ENCODE measurements at places on chromosomes 1 and 21.

DNA sequence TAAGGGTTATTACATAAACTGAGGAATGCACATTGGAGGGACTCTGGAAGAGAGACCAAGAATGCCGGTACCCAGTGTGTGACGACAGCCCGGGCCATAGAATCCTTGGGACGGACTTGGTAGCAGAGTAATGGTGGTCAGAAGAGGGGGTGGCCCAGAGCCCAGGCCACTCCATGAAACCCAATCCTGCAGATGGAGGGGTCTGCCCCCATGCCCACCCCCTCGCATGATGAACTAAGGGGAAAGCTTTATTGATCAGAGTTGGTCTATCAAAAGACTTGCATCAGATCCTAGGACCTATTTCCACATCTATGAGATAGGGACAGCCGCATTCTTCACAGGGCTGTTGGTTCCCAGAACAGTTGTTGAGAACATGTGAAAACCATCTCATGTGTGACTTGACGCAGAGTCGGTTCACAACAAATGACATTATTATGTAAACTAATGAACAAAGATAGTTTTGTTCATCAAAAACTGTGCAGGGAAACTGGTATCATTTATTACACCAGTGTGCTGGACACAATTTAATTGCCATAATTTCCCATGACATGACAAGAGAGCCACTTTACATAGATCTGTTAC, 21.5 kb upstream of the SDC3 start:
- no peak for DNase-seq

- DNase-seq: no peak
Measured at GRCh38 chr1:162025541-162025940, 1.9 kb upstream of the OLFML2B start.

GRCh38 chr1:167297222-167298214, 76.8 kb downstream of the POU2F1 start:
- DNase-seq: no peak

DNA sequence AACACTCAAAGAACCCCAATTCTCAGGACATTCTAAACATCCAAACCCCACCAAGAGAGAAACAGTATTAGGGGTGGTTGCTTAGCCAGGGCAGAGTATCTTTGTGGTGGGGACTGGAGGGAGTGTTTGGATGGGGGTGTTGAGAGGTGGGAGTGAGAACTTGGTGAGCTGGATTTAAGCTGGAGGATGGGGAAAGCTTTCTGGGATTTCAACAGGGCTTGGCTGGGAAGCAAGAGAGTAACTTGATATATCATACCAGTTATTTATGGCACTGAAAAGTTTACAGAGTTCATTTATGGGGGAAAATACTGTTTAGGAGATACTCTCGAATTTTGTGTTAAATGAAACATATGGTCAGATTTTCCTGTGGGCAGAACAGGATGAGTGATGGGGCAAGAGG, 6.8 kb upstream of the CNIH3 start:
- no peak for DNase-seq

GRCh38 chr21:32966120-32966519, 59.6 kb upstream of the OLIG2 start:
- no peak for DNase-seq

DNA sequence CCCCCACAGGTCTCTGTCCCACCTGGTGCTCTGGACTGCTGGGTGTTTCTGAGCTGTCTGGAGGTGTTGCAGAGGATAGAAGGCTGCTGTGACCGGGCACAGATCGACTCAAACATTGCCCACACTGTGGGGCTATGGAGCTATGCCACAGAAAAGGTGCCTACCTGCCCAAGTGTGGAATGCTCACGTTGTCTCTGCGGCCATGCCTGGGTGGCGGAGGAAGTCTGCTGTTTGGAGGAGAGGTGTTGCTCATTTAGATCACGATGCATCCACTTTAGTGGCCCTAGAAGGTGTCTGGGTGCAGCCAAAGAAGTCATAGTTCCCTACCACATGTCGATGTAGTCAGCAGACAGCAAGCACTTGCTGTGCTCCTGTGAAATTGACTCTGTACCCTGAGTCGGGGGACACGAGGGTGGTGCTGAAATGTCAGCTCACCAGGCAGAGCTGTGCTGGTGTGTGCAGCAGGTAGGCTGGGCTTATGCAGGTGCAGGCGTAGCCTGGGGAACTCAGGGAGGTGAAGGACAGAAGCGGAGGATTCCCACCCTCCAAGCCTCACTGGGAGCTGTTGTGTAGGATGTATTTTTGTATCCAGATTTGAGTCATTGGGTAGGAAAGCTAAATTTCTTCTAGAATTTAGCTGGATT, 32.8 kb upstream of the PWP2 start:
- DNase-seq: no peak

GRCh38 chr1:38852780-38853179, 6.8 kb downstream of the RRAGC start:
- DNase-seq: no peak

DNA sequence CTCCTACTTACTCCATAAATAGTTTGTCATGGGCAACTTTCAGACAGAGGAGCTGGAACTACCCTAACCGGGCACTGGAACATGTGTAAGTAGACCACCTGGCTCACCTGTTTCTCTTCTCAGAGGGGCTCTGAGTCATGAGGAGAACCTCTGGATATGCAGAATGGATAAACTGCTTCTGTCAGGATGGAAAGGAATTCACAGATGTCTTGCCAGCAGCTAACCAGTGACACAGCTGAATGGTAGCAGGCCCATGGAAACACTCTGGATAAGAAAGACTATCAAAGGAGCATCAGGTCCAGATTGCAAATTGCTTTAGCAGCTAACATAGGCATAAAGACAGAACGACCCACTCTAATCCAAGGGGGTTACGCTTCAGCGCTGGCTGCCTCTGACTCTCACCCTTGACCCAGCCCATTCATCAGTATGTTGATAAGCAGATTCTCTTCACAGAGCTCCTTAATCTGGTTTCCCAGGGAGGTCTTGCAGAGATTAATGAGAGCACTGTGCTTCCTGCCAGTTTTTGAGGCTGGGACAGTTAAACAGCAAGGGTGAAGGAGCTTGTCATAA, 54.2 kb downstream of the HIVEP3 start:
- DNase-seq: no peak

DNA sequence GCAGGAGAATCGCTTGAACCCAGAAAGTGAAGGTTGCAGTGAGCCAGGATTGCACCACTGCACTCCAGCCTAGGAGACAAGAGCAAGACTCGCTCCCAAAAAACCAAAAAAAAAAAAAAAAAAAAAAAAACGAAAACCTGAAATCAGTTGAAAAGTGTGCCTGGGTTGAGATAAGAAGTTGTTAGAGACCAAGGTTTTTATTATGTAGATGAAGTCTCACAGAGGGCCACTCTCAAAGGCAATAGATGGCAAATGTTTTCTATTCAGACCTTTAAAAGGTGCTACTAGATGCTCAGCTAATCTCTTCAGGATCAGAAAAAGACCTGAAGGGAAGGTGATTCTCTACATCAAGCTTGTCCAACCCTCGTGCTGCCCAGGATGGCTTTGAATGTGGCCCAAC, 17.6 kb downstream of the CAPN2 start:
- no peak for DNase-seq

DNA sequence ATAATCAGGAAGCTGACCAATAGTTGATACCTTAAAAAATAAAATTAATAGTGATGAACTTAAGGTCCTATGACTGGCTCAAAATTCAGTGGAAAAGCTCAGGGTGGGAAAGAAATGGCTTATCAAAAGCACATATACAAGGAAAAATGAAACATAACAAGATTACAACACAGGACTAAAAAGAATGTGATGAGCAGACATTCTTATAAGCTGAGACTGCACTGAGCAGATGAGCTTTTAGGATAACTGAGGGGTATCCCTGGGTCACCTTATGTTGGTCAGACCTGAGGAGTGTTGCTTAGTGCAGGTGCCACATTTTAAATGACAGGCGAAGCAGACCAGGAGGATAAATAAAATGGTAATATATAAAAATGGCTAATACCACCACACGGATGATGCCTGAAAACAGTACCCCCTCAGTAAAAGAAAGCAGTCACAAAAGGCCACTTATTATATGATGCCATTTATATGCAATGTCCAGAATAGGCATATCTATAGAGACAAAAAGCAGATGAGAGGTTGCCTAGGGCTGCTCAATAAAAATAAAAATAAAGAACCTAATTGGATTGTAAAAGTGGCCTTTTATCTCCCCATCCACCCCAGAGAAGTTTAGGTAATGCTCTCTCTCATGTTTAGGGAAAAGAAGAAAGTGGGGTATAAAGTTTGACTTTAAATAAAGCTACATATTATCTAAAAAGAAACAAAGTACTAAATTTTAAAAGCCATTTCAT, 163.9 kb downstream of the SLC45A1 start:
- no peak for DNase-seq

DNA sequence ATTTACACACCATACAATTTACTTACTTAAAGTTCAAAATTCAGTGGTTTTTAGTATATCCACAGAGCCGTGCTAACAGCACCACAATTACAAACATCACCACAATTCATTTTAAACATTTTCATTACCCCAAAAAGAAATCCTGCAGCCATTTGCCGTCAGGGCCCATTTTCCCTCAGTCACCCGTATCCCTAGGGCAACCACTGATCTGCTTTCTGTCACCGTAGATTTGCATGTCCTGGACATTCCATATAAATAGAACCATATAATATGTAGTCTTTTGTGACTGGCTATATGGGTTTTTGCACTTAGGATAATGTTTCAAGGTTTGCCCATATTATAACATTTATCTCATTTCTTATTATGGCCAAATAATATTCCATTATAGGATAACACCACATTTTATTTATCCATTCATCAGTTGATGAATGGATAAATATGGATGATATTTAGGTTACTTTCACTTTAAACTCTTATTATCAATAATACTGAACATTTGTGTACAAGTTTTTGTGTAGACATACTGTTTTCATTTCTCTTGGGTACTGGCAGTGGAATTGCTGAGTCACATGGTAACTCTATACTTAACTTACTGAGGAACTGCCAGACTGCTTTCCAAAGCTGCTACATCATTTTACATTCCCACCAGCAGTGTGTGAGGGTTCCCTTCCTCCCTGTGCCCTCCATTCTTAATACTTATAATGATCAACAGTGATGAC, 68.9 kb downstream of the ST3GAL3 start:
- no peak for DNase-seq

DNA sequence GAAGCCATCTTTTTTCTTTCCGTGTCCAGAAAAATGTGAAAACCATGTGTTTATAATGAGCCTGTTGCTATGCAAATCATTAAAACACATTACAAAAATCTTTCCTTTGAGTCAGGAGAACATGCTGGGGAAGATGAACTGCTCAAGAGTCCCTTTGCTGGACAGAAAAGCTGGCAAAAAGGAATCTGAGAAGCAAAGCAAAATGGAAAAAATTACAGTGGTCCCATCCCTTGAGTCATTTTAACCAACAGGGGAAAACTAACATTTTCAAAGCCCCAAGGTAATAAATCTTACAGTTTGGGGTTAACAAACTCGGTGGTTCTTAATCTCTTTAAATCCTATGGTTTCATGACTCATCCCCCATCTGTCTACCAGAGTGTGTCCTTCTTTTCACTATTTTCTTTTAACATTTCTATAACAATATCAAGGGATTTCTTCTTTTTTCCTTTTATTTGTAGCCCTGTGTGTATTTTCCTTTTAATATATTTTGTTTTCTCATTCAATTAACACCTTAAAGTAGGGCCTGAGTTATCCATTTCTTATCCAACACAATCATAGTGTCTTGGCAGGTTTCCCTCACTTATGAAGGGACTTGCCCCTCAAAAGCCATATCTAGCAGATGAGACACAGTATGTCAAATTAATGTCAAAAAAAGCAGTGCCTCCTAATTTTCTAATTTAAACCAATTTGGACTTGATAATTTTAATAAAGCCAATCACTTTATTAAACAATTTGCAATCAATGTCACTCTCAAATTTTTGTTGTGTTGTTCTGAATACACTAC, 105.4 kb downstream of the PTPN14 start:
- no peak for DNase-seq

GRCh38 chr1:230987448-230987847, 8.6 kb downstream of the ARV1 start:
- DNase-seq: no peak

DNA sequence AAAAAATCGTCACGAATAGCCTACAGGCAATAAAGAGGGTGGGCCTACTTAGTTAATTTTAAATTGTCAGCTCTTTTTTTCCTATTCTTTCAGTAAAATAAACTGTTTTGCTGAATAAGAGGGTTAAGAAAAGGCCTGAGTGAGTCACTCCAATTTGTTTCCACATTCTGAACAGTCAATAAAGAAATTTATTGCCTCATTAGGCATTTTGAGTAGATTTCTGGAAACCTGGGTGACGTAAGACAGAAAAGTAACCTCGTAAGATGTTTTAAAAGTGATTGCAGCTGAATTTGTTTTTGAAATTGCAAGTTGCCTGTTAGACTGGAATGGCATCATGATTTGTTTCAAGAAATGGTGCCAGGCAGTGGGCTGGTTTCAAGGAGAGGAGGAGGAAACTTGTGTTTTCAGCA, 439.3 kb downstream of the USP25 start:
- DNase-seq: no peak

- no peak for DNase-seq
Measured at GRCh38 chr1:152718238-152718637, 10.3 kb downstream of the LCE4A start.

- no peak for DNase-seq
Measured at GRCh38 chr1:19606817-19607642, 37.1 kb upstream of the NBL1 start.

GRCh38 chr1:8625981-8626898, 191.2 kb downstream of the RERE start:
- DNase-seq: no peak

- no peak for DNase-seq
Measured at GRCh38 chr1:101364370-101365120, 127.7 kb downstream of the S1PR1 start.

DNA sequence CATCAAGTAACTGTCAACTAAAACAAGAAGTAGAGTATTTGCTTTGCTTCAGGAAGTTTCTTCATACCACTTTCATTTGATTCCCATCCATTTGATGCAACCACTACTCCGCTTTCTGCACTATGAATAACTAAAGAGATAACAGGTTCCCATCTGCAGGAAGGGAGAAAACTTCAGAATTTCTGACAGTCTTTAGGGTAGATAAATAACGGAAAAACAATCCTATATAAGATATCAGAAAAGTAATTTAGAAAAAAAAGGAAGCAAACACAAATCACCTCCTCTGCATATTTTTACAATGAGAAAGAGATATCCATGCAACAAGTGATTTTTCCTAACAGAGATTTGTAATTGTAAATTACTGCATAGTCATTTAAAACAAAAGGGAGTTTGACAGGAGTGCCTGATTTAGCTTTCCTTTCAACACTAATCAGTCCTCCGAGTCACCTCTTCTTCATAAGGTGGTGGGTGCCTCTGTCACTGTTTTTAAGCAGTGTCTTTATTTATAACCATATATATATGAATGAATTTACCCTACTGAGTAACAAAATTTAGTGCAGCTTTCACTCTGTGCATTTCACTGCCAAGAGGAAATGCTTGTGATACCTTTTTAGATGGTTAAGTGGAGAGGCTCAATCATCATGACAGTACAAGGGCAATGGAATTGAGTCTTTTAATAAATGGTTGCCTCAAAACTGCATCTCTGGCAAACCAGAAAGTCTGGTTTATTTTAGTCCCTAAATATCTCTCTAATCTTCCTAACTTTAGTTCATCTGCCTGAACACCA, 1920.4 kb downstream of the MRPL39 start:
- DNase-seq: no peak

Measured in esophagus squamous epithelium (tissue), 5 donors.